Inflammatory macrophage treated with lipopolysaccharide for 1 hour (primary cell): ENCODE measurements at places on chromosomes 3 and 15.

GRCh38 chr15:63291507-63291906 is 14.1 kb downstream of the APH1B start:
- DNase-seq, result peak; percentile 72

- DNase-seq, result no peak
These were observed 111.8 kb upstream of the MBNL1 start for GRCh38 chr3:152156880-152157279.

DNA sequence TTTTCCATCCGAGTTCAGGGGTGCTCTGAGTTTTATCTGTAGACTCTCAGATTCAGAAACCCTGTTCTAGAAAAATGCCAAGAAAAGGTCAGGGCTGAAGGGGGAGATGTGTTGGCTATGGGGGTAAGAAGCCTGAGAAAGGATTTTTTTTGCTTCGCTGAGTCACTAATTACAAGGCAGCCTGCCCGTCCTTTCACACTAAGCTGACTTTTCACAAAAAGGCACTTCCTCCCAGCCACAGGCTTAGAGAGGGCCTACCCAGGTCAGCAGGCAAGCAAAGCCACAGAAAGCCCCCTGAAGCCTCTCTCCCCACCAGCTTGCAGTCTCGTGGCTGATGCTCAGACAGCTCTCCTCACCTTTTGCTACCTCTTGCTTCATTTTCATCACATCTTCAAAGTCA is 192.6 kb upstream of the PRICKLE2 start:
- DNase-seq, result no peak

GRCh38 chr15:93168910-93169309 is 79.9 kb upstream of the RGMA start:
- no peak for DNase-seq

- DNase-seq, result no peak
These were observed 772.8 kb upstream of the LMCD1 start for GRCh38 chr3:7728566-7729519.

DNA sequence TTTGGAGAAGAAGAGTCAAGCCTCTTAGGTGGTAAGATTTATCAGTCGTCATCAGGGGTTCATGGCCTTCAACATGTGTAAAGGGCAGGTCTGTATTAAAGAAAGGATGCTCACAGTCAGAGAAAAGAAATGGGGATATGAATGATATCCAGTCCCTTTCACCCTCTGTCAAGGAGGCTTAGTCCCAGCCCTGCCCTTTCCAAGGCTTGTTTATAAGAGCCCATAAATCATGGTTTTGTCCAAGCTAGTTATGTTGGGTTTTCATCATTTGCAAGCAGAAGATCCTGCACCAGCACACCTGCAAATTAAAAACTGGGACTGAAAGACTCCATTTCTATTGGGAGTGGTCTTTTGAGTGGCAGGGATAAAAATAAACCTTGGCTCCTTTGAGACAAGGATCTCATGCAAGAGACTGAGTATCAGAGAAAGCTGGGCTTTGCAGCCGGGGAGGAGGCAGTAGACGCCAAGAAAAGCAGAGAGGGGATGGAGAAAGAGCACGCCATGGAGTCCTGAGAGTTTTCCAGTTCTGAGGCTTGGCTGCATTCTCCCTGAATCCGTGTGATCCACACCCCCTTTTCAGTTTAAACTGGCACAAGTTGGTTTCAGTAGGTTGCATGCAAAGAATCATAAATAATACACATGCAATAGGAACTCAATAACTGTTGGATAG is 12.6 kb upstream of the PDIA5 start:
- DNase-seq, result no peak

- no peak for DNase-seq
These were observed 640.4 kb upstream of the CADM2 start for GRCh38 chr3:84318273-84318809.

- no peak for DNase-seq
These were observed 79.5 kb upstream of the PCSK6 start for GRCh38 chr15:101568821-101569555.

- DNase-seq, result no peak
These were observed 510.0 kb downstream of the ROBO1 start for GRCh38 chr3:79257791-79258190.

GRCh38 chr3:131544557-131544956 is 41.8 kb upstream of the MRPL3 start:
- no peak for DNase-seq

- DNase-seq, result no peak
These were observed 377.3 kb upstream of the SEMA6D start for GRCh38 chr15:47339800-47340570.

- DNase-seq, result no peak
These were observed 246.7 kb downstream of the SHOX2 start for GRCh38 chr3:157859541-157859940.

- no peak for DNase-seq
These were observed 48.0 kb upstream of the TNIK start for GRCh38 chr3:171508206-171508605.

- DNase-seq, result no peak
These were observed 518.9 kb downstream of the NR2F2 start for GRCh38 chr15:96849271-96849900.

- DNase-seq, result peak; percentile 42
These were observed 142.9 kb upstream of the ANKRD28 start for GRCh38 chr3:15940641-15941040.

GRCh38 chr3:65908588-65908987 is 130.1 kb downstream of the MAGI1 start:
- DNase-seq, result no peak

- DNase-seq, result no peak
These were observed at the start of gene MAGEL2 for GRCh38 chr15:23647421-23648370. MAGEL2 (minus strand) TSS chr15:23647867; CDS start chr15:23647742, 125 bp downstream.

DNA sequence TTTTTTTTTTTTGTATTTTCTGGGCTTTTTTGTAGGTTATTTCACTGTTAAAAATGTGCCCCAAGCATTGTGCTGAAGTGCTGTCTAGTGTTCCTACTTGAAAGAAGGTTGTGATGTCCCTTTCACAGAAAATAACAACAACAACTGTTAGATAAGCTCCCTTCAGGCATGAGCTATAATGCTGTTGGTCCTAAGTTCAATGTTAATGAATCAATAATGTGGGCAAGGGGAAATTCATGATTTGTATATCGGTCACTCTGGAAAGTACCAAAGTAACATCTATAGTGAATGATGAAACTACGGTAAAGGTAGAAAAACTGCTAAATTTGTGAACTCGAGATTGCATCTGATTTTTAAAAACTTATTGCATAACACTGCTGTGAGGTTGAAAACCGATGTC is 539.4 kb downstream of the CADM2 start:
- DNase-seq, result no peak

- no peak for DNase-seq
These were observed 220.4 kb downstream of the OSBPL10 start for GRCh38 chr3:31760654-31761053.

GRCh38 chr15:99580076-99580475 is 14.3 kb downstream of the MEF2A start:
- no peak for DNase-seq

- DNase-seq, result no peak
These were observed 634 bp downstream of the MINDY2 start for GRCh38 chr15:58771621-58772250.

GRCh38 chr3:194203482-194204041 is 67.6 kb downstream of the HES1 start:
- no peak for DNase-seq

GRCh38 chr15:72199721-72200212 is 2.2 kb upstream of the GRAMD2A start:
- DNase-seq, result peak; percentile 71

DNA sequence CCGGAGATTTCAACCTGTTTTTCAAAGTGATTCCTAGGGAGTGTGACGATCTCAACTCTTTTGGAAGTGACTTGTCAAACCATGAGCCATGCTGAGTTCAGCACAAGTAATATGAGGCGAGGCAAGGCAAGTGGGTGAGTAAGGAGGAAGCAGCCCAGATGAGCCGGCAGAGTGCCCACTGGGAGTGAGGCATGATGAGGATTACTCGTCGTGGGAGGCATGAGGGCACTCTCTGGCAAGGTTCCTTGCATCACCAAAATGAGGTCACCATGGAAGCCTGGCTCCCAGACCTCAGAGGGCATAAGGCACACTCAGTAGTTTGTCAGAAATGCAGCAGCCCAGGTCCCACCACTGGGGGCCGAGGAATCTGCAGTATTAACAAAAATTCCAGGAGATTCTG is 636.1 kb downstream of the MAGI1 start:
- DNase-seq, result peak; percentile 10

- no peak for DNase-seq
These were observed 4.4 kb upstream of the ABHD5 start for GRCh38 chr3:43686333-43686699.

DNA sequence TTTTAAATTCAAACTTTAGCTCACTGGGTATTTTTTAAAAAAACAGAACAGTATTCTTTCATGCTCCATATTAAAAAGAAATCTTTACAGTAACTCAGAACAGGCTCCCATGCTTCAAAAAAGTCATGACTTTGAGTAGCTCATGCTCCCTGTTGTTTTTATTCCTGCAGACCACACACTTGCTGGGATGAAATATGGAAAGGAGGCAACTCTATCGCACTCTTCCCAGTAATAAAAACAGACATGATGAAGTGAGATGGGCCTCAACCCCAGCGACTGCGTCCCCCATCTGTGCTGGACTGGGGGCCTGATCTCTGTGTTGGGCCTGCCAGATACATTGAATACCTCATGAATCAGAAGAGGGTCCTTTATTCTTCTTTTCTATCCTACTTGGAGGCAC is 58.9 kb downstream of the ARHGEF3 start:
- no peak for DNase-seq

DNA sequence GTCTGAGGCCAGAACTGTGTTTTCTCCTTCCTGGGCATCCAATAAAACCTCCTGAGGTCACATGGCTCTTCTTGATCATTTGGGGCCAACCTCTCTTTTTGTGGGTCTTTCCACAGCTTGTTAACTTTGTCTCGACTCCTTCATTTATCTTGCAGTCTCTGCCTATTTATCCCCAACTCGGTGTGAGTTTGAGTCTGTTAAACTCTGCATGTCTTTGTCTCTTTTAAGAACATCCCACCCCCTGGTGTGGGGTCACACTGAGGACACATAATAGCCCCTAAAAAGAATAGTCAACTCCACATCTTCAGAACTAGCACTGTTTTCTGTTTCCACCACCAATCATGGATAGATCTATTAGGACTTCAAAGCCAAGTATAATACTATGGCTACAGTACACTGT is 187.2 kb downstream of the TLE3 start:
- DNase-seq, result no peak

- DNase-seq, result no peak
These were observed 27.0 kb downstream of the SENP5 start for GRCh38 chr3:196894557-196895295.

DNA sequence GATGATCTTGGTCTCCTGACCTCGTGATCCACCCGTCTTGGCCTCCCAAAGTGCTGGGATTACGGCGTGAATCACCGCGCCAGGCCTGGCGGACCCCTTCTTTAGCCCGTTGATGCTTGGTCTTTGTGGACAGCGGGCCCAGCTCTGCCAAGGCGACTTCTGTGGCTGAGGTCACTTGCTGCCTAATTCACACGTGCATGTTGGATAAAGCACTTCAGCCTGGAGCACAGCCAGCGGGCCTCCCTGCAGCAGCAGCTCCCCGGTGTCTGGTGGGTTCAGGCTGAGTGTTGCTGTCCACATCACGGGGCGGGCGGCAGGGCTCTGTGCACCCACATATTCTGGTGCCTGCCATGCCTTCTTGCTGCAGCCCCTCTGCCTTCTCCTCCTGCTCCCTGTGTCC is 88.4 kb downstream of the DGKG start:
- DNase-seq, result no peak

GRCh38 chr15:80749589-80749988 is 29.6 kb upstream of the CEMIP start:
- DNase-seq, result no peak

DNA sequence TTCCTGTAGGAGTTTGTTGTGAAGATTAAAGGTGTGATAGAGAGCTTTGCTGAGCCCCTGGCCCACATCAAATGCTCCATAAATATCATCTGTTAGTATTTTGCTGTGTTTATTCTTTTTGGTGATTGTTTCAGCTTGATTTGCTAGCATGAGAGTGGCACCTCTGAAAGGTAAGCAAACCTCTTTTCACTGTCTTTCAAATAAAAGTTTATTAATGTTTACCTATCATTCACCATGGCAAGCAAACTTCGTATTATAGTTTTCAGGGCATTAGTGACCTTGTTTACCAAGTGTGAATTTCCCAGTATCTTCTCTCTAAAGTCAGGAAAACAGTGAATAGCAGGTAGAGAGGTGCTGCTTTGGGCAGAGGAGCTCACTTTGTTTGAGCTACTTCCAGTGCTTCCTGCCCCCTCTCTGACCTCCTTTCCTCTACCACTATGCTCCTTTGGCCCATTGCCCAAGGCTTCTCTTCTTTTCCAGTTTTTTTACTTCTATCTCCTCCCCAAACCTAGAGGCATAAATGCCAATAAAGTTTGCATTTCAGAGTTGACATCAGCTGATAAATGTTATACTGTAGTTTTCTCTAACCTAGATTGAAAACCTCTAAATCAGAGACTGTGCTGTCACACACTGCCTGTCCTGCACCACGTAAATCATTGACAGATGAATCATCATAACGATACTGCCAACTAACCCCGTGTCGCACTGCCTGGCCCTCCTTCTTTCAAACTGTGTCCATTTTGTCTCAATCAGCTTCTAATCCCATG is 569.0 kb downstream of the TUSC7 start:
- DNase-seq, result no peak

DNA sequence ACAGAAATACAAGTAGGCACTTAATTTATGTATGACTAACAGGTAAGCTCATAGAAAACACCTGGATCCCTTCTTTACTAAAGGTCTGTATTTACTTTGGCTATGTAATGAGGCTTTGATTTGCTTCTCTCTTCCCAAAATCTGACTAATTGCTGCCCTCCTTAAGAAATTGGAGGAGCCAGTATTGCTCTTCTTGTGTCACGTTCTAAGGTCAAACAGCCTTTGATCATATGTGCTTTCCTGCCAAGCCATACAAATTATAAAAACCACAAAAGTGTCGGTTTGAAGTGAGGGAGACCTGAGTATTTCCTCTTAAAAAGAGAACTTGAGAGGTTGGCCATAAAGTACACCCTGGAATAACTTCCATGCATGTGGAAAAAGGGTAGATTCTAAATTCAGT is 112.1 kb upstream of the MB21D2 start:
- DNase-seq, result no peak

GRCh38 chr3:107600780-107601179 is 78.0 kb downstream of the BBX start:
- peak; percentile 12 for DNase-seq

DNA sequence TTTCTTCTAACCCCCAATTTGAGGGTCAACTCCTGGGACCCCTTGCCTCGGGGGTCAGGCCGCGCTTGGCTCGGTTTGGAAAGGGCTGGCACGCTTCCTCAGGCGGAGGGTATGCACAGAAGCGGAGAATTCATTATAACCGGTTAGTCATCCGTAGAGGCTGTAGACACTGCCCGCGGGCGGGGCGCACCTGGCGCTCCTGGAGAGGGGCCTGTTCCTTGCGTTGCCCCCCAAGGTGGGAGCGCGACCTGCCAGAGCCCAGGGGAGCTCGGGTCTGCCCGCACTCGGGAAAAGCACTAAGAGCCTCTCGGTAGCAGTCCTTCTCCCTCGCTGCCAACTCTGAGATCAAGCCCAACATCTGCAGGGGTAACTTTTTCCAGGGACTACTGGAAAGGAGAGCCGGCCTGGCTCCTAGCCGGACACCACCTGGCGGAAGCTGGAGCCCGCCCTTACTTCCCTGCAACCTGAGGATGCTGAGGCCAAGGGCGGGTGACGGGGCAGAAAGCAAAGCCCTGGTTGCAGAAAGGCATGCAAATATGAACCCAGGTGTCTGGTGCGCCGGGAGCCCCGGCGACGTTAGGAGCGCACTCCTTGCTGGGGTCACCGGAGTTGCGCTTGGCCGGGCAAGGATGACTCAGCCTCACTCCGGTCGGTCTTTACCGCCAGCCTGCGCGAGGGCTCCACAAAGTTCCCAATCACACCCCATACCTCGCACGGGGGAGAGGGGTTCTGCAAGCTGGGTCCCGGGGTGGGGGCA is 1.5 kb upstream of the CACNA2D3 start:
- DNase-seq, result no peak

- DNase-seq, result peak; percentile 87
These were observed 265.0 kb downstream of the THRB start for GRCh38 chr3:24229468-24230221.
